M059J (cell line): ENCODE measurements at places on chromosomes 4 and X.

GRCh38 chr4:140748171-140748570 is 8.0 kb downstream of the TBC1D9 start:
- DNase-seq: no peak

- no peak for DNase-seq
Measured at GRCh38 chrX:72498782-72499181, 73.9 kb downstream of the HDAC8 start.

DNA sequence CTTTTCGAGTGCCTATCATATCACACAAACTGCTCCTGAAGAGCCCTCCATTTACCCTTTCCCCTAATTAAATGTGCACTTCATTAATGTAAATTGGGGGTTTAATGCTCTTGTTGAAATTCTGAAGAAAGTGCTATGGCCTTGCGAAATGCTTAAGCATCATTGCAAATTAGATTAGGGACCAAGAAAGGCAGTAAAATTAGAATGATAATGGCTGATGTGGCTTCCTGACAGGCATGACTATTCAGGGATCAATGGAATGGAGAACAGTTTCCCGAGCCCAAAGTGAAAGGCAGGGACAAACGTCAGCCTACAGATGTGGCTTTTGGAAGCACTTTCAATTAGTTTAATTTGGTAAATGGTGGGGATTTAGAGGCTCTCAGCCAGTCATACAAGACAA is 120.1 kb downstream of the NKX6-1 start:
- no peak for DNase-seq

DNA sequence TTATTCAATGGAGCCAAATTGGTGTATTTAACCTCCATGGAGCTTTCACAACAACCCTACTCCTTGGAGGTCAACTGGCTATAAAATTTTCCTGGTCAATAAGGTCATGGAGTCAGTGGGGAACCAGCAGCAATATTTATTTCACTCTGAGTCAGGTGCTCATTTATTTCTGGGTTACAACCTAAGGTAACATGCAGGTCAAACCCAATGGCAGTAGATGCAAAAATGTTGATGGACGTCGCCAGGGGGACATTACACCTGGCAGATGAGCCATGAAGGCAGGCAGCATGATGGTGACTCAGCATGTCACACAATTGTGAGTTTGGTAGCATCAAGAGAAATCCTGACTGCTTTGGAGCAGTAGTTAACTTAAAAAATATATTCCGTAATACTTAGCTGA is 514.1 kb downstream of the IL15 start:
- DNase-seq: no peak
